ENCODE measurements at places on chromosomes 2 and 18.

- no peak for DNase-seq
Measured at GRCh38 chr18:6885006-6885481, 155.5 kb downstream of the ARHGAP28 start.

DNA sequence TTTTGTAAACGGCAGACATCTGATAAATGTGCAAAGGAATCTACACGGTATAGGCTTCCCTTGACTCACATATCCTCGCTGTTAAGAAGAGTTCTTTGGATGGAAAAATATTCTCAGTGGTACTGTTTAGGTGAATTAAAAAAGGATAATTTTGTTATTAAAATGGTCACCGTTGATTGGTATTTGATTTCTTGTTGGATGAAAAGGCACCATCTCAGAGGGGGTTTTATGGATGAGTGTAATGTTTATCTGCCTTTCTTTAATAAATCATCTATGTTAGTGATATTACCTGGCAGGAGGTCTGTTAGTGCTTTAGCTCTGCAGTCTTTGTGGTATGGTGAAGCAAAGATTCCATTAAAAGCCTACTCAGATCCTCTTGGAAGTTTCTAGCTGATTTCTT lies 92.3 kb downstream of the MGAT5 start:
- no peak for DNase-seq

DNA sequence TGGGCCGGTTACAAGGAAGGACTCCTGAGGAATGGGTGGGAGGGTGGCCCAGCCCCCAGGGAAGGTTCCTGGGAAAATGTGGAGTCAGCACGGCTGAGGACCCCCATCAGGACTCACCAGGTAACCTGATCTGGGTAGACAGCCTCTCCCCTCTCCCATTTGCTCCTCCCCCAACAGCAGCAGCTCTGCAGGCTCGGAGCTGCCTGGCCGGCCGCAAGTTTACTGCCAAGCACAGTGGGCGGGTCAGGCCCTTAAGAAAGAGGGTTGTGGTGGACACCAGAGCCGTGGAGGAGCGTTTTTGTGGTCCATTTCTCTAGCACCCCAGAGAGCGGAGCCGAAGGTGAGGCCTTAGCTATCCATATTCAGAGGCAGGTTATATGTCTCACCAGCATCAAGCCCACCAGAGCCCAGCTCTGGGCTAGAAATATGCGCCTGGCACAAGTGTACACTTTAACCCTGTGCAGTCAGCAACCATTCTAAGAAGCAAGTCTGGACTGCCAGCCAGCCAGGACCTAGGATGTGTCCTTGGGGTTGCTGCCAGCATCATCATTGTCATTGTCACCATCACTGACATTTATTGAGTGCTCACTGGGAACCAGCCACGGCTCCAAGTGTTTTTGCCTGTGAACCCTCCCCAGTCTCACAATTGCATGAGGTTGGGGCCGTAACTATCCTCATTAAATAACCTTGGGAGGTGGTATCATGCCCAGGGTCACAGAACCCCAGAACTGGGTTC lies 190.1 kb downstream of the KLHL29 start:
- no peak for DNase-seq

DNA sequence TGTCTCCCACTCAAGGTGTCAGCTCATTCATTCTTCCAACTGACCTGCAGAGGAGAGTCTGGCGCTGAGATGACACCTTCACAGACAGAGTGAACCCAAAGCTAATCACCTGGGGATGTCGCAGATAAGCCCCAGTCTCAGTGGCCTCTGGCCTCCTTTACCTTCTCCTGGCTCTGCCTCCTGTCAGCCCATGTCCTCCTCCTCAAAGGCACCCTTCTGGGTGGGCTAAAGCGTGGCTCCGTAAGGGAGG lies 194.1 kb downstream of the MIB1 start:
- DNase-seq = no peak

DNA sequence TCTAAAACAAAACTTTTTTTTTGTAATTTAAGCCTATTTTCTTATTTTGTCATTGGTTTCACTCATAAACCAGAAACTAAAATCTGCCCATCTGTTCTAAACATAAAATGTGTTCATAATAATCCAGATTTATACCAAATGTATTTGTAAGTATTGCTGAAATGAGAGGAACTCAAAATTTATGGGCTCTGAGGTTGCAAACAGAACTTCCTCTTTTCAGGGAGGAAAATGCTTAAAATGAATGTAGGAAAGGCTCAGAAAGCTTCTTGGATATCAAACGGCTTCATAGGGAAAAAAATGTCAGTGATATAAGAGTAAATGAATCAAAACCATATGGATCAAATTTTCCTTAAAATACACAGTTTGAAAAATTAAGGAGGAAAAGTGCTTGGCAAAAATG lies 83.9 kb downstream of the PAX3 start:
- no peak for DNase-seq

DNA sequence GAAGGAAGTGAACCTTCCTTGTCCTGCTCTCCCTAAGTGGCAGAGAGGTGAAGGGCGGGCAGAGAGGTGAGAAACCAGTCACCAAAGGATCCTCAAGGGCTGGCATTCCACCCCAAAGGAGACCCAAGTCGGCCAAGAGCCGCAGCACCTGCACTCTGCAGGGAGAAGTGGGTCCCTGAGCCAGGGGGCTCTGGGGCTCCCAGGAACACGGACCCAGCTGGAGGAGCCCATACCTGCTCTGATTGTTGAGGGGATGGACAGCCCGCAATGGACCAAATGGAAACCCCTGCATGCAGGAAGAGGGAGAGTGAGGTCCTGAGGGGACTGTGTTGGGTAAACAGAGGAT lies 233.3 kb downstream of the ATAD2B start:
- no peak for DNase-seq

- no peak for DNase-seq
Measured at GRCh38 chr18:907115-907884, 2.6 kb downstream of the ADCYAP1 start.

DNA sequence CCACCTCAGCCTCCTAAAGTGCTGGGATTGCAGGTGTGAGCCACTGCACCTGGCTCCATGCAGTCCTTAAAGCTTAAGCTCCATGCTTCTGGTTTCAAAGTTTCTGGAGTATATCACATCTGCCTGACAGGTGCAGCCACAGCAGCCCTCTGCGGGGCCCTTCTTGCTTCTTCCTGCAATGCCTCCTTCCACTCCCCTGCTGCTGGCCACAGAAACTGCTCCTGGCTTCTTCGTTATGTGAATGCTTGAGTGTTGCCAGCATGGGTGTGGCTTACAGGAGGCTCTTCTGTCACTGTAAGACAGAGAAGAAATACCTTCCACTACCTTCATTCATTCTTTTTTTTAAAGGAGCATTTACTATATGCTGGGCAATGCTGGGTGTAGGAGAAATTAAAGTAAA lies 10.1 kb upstream of the CCBE1 start:
- no peak for DNase-seq

GRCh38 chr2:235813398-235813797 lies 319.6 kb downstream of the AGAP1 start:
- no peak for DNase-seq
